Psoas muscle (tissue), 8 donors: ENCODE measurements at places on chromosomes 5 and 9.

- no peak for DNase-seq
Observed at GRCh38 chr5:44189255-44189654, 200.0 kb downstream of the FGF10 start.

DNA sequence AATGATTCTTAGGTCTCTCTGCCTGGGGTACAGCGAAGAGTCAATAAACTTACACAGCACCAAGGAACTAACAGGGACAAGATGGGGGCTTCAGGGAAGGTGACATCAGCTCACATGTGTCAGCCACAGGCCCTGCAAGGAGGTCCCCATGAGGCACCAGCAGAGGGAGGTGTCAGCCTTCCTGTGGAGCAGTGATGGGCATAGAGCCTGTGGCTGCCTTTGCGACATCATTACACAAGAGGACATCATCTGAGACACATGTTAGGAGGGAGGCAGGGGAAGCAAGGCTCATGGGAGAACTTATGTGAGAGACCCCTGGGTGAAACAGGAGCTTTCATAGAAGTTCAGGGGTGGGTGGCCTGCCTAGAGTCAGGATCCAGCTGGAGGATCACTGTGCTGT is 389.6 kb downstream of the SEMA5A start:
- DNase-seq: peak; percentile 27

DNA sequence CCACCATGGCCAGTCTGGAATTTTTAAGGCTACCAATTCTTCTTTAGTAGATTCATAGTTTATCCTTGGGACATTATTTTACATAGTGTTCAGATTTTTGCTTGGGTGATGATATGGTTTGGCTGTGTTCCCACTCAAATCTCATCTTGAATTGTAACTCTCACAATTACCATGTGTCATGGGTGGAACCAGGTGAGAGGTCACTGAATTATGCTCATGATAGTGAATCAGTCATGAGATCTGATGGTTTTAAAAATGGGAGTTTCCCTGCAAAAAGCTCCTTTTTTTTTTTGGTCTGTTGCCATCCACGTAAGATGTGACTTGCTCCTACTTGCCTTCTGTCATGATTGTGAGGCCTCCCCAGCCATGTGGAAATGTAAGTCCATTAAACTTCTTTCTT is 163.9 kb downstream of the GABRG2 start:
- no peak for DNase-seq

- DNase-seq: no peak
Observed at GRCh38 chr5:109907731-109908130, 218.0 kb downstream of the MAN2A1 start.

- DNase-seq: no peak
Observed at GRCh38 chr5:123269851-123270250, 153.4 kb downstream of the CEP120 start.

DNA sequence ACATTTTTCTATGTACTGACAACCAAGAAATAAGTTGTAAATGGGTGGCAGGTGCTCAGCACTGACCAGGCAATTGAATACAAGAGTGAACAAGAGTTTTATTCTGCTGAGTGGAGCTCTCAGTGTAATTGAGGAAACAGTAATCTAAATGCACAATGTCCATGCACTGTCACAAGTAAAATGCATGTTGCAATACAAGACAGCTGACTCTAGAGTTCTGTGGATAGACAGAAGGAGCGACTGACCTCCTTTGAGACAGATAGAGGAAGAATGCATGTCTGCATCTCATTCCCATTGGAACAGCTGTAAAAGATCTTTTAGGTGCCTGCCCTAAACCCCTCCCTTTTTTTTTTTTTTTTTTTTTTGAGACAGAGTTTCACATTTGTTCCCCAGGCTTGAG is 299.0 kb downstream of the FBXL7 start:
- DNase-seq: no peak

GRCh38 chr9:137972988-137973470 is 95.4 kb downstream of the CACNA1B start:
- no peak for DNase-seq

- no peak for DNase-seq
Observed at GRCh38 chr9:72383978-72384709, 19.1 kb upstream of the ZFAND5 start.

GRCh38 chr9:21070171-21070571 is 7.6 kb downstream of the IFNB1 start:
- no peak for DNase-seq

- no peak for DNase-seq
Observed at GRCh38 chr9:132948482-132949050, 4.2 kb upstream of the TSC1 start.

DNA sequence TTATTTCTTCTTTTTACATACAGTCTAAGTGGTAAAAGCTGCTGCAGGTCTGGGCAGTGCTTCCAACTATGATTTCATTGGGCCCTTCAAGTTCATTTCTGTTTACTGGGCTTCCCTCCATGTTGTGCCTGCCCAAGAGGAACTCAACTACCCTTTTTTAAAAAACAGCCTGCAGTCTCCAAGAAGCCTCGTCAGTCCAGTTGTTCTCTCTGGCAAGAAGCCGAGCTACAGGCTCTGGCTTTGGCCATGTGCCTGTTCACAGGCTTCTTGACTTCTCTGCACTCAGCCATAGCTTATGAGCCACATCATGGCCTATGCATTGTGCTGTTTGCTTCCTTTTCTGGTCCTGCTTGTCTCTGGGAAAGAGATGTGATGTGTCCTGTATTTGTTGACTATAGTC is 119.7 kb upstream of the PJA2 start:
- peak; percentile 17 for DNase-seq

DNA sequence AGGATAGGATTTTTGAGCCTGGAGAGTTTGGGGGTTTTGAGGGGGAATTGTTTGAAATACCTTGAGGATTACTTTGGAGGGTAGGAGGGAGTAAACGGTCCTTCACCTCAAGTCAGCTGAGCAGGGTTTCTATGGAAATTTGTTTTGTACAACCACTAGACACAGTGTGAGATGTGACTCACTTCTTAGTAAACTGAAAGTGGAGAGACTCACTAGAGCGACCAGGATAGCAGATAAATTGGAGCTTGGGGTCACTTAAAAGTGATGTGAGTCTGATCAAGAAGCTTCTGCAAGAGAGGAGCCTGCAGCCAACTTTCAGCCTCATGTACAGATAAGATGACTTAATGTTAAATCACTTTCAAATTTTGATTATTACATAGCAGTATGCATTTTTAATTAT is 1945.9 kb upstream of the NUDT12 start:
- DNase-seq: no peak

DNA sequence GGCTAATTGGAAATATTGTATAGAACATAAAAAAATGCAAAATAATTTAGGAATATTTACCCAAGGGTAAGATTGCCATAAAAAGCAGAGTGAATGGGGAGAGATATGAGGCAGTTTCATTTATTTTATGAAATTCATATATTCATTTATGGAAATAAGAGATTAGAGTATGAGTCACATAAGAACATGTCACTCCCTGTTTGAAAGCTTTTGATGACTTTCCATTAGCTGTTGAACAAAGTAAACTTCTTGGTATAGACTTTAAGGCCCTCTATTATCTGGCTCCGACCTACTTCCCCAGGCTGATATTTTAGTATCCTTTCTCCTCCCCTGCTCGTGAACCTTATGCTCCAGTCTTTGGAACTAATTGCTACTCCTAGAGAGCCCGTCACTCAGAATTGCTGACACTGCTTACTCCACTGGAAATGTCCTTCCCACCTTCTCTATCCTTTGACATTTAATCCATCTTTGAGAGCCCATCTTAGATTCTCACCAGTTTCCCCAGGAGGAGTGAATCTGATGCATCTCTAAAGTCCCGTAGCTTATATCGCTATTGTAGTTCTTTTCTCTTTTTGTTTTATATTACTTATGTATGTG is 8.9 kb upstream of the ACTBL2 start:
- DNase-seq: no peak
